ENCODE measurements at places on chromosomes 6 and 20. TPM values are rescaled to one million over a fixed set of nuclear protein-coding genes. Genes with fewer than 3 reads are reported as not detected.

- no peak for DNase-seq
Observed at GRCh38 chr20:17928211-17928611, 40.4 kb downstream of the SNX5 start.

Gene SLC22A3
- 8.5 TPM for total RNA-seq

- no peak for DNase-seq
Observed at GRCh38 chr6:128713461-128713860, 169.5 kb upstream of the LAMA2 start.

GRCh38 chr6:3117912-3118352 is 579 bp upstream of the BPHL start:
- DNase-seq, result no peak

DNA sequence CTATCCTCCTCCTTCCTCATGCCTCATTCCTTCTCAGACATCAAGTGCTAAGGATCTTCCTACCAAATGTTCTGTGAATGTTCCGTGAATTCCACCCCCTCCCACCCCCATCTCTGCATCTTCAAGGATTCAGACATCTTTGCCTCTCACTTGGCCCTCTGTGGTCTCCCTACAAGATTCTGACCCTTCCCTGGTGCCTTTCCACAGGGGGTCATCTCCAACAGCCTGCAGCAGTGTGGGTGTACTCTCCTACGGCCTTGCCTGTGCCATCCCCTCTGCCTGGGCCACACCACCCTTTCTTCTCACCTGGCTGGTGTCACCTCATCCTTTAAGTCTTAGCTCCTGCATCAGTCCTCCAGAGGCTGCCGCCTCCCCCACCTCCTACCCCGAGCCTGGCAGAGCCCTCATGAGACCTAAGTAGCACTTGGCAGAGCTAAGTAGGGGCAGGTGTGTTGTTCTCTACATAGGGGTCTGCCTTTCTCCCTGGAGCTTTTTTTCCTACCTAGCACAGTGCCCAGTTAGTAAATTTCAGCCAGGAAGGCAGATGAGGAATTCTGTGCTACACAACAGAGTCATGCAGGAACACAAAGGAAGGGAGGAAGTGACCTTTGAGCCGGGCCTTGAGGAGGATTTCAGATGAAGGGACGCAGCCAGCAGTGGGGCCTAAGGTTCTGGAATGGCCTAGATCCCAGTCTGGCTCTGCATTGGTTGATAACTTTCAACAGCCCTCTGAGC is 43.1 kb downstream of the TM9SF4 start:
- no peak for DNase-seq

Gene BNIP5
- not detected for total RNA-seq

DNA sequence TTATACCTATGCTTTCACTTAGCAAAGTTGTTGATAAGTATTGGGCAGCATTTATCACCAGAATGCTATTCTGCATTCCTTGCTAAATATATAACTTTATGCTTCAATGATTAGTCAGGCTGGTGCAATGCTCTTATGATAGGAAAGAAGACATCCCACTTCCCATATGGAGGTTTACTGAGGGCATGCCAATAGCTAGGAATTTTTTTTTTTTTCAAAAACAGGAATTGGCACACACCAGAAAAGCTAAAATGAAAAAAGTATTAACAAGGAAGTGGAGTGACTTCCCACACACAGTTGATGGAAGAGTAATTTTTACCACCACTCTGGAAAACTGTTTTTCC is 90.8 kb downstream of the FRK start:
- DNase-seq, result no peak

GRCh38 chr20:47007826-47008655 is 113.4 kb downstream of the EYA2 start:
- no peak for DNase-seq

Gene COX4I2
- total RNA-seq, result 4.0 TPM

- no peak for DNase-seq
Observed at GRCh38 chr20:8389381-8390036, 257.4 kb downstream of the PLCB1 start.

Gene RGS17
- 3.3 TPM for total RNA-seq

- DNase-seq, result no peak
Observed at GRCh38 chr6:77633993-77634715, 18.7 kb upstream of the MEI4 start.

GRCh38 chr6:169415179-169415578 is 161.5 kb upstream of the THBS2 start:
- DNase-seq, result no peak

- DNase-seq, result no peak
Observed at GRCh38 chr20:8305449-8305978, 173.4 kb downstream of the PLCB1 start.

Gene BFSP1
- total RNA-seq, result 1.0 TPM

DNA sequence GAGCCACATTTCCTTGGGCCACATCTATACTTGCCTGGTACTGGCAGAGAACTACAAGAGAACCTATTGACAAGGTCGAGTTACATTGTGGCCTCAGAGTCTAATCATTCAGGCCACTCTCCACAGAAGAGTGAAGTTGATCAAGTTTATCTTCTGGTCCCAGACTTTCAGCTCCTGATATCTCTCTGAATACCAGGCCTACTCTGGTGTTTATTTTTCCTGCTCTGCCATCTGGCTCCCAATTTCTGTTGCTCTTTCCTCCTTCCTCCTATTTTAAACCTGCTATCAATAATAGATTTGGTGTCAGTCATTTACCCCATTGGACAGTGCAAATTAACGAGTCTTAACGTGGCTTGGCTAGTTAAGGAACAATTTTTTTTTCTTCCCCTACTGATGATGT is 46.6 kb downstream of the SCGN start:
- no peak for DNase-seq

DNA sequence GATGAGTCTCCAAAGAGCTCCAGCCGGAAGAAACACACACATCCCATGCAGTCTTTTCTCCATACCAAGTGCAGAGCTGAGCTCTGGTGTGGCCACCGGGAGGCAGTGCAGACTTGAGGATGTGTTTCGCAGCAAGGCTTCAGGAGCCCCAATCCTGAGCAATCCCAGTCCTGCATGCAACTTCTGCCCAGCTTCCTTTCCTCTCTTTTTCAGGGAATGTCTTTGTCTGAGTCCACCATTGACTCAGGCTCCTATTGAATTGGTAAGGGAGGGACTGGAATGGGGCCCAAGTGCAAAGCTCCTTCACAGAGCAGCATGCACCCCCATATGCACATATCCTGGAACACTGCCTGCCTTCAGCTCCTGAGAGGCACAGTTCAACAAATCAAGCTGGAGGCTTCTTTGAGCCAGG is 50.5 kb upstream of the ASIP start:
- DNase-seq, result peak; percentile 77

DNA sequence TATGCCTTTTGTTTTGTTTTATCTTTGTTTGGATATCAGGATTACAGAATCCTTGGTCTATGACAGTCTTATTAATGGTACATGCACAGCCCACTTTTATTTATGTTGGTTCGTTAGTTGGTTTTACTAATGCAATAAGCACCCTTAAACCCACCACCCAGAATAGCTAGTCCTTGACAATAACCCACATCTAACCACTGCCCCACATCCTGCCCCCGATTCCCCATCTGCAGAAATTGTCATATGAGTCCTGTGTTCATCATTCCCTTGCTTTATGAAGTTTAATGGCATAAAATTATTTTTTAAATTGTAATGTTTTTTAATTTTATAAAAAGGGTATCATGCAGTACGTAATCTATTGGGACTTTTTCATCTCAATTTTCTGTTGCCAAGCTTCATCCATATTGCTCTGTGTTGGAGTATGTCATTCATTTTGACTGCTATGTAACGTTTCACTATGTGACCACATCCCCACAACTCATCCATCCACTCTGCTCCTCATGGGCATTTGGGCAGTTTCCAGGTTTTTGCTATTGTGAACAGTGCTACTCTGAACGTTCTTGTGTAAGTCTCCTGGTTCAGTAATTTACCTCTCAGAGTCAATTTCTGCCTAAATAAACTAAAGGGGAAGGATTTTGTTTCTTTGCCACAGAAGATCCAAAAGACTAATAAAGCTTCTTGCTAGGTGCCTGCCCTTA is 150.4 kb downstream of the MRPL14 start:
- DNase-seq, result no peak

DNA sequence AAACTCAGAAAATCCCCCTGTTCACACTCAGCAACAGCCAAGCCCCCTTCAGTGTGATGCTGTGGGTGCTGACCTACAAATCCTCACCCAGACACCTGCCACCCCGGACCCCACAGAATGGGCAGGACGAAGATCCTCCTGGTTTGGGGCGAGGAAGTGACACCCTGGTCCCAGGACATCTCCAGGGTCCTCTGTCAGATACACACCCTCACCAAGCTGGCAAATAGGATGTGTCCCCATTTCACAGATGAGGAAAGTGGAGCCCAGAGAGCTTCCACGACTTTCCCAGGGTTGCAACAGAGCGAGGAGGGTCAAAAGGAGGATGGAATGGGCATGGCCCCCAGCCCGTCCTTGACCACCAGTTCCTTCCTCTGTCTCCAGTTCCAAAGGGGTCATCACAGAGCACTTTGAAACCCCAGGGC is 92.0 kb upstream of the AFDN start:
- DNase-seq, result no peak

Gene SRXN1
- 16.4 TPM for total RNA-seq

DNA sequence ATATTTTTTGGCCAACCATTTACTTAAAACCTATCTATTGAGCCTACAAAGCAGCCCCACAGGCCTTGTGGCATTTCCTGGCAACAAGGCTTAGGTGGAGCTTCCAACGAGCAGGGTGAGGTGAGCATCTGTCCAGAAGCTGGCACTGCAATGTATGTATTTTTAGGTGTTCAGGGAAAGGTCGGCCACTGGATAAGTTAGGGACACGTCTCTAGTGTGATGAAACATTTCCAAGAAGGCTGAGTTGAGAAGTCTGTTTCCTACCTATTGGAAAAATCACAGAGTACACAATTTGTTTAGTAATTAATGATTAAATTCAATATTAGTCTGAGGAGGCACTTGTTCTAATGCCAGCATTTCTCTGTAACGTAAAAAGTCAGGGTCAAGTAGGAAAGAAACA is 17.8 kb upstream of the RCAN2 start:
- no peak for DNase-seq

- DNase-seq, result peak; percentile 49
Observed at GRCh38 chr20:37901654-37902503, 1.0 kb upstream of the VSTM2L start.

GRCh38 chr6:30744054-30744805 is at the start of gene IER3:
IER3 (minus strand) TSS chr6:30744547; CDS start chr6:30744518, 29 bp downstream.
- DNase-seq, result peak; percentile 92

DNA sequence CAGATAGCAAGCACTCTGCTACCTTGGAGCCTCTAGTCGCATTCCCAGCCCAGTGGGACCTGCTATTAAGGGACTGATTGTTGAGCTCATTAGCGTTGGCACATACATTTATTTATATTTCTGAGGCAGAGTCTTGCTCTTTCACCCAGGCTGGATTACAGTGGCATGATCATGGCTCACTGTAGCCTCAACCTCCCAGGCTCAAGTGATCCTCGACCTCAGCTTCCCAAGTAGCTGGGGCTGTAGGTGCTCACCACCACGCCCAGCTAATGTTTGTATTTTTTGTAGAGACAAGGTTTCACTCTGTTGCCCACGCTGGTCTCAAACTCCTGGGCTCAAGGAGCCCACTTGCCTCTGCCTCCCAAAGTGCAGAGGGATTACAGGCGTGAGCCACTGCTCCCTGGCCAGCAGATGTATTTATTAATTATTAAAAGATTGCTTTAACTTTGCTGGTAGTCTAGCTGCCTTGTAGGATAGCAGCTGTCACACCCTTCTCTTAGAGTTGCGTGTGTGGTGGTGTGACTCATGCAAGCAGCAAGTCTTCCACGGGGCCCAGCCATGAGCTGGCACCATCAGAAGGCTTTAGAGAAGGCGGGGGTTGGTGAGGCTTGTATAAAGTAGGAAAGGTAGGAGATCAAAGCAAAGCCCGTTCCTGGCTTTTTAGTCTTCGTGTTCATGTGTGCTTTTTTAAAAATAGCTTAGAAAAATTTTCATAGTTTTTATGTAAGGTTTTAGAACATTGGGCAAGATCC is 16.5 kb downstream of the ACTR5 start:
- peak; percentile 50 for DNase-seq

GRCh38 chr6:84065693-84066290 is 32.2 kb downstream of the MRAP2 start:
- DNase-seq, result peak; percentile 62

DNA sequence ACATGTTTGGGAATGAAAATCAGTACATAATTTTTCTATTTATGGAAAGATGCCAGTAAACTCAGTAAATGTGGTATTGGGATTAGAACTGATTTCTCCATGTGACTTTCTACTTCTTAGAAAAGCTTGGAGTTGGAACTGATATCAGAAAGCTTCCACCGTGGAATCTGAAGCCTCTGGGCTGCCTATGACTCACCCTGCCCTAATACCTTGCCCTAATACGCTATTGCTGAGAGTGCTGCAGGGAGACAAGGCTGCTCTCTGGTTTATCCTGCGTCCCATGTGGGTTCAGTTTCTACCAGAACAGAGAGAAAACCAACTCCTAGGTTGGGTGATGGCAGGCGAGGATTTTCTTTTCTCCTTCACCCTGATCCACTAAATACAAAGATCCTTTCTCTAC is 3.3 kb upstream of the STMND1 start:
- DNase-seq, result no peak

Gene KCNQ2
- not detected for total RNA-seq

- no peak for DNase-seq
Observed at GRCh38 chr6:24219670-24220069, 93.7 kb downstream of the NRSN1 start.

- peak; percentile 18 for DNase-seq
Observed at GRCh38 chr20:58646703-58647102, 4.4 kb upstream of the STX16 start.

DNA sequence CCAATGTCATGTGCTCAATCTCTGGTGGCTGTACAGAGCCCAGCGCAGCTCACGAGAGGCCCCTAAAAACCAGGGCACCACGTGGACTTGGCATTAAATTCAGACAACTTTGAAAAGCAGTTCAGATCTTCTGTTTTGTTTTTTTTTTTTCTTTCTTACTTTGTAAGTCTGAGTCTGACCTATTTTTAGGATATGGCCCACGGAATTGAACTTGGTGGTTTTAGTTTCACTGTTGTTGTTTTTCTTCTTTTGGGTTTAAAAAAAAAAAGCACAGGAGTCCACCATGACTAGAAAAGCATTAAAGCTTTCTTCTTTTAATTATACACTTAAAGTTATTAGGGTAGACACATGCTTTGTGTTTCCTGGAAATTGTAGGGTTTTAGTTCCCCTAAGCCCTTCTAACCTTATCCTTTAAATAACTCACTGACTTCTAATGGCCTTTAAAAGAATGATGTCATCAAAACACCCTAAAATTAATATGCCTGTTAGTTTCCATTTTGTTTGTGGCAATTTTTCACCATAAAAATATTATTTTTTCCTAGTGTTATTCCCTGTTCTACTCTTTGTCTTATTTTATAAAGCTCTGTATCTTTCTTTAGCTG is 48.5 kb upstream of the CCN2 start:
- DNase-seq, result no peak

DNA sequence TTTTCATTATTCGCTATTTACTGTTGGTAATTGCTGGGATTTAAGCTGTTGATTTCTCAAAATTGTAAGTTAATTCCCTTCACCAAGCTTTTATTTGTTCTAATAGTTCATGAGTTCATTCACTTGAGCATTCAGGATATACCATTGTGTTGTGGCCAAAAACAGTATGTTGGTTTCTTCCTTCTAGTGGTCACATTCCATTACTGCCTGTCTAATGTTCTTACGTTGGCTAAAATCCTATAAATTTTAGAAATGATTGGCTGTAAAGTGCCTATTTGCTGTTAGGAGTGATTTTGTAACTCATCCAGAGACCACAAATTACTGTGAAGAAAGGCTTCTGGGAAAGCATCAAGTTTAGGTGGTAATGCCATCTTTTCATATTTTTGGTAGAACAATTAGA is 76.3 kb downstream of the FARS2 start:
- no peak for DNase-seq

- DNase-seq, result no peak
Observed at GRCh38 chr20:59939052-59939878, 840 bp downstream of the PPP1R3D start.

- no peak for DNase-seq
Observed at GRCh38 chr6:119333707-119334295, 15.8 kb downstream of the MAN1A1 start.

Gene HBS1L
- 61.2 TPM for total RNA-seq

Data from ureter (tissue), 1 donor.